ENCODE measurements at places on chromosomes 6 and 20.

DNA sequence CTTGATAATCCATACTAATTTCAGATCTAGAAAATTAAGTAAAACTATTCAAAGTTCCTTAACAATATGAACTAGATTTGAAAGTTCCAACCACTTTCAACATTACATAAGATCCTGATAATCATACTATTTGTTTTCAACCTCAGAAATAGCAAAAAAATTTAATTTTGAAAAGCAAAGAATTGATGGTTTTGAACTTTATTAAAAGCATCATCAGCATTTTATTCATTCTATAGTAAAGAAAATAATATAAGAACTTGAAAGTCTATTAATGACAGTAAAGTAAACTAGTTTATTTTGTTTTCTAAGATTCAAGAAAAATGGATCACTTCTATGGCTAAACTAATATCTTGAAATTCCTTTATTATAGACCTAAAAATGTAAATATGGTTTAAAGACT lies 26.8 kb downstream of the EYS start:
- no peak for DNase-seq

DNA sequence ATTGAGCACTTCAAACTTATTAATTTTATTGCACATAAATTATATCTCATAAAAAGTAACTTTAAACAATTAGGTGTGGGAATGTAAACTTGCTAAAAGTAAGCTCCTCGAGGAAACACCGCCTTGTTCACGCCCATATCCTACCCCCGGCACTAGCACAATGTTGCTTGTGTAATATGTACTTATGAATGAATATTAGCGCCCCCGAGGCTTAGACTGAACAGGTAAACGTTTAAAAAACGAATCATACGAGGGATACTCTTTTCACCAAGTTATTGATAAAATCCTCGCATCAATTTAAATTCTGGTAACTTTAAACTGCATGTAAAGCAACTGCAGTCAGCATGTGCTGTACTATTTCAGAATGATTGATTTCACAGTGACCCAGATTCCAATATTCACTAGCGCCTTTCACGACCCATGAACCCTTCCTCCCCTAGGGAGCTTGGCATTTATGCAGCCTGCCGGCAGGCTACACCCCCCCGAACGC lies 637 bp downstream of the TFB1M start:
- peak; percentile 36 for DNase-seq

- no peak for DNase-seq
Measured at GRCh38 chr6:38192011-38192410, 372.5 kb downstream of the ZFAND3 start.

GRCh38 chr6:13066050-13066449 lies 262.3 kb downstream of the TBC1D7 start:
- DNase-seq: no peak

- DNase-seq: no peak
Measured at GRCh38 chr6:153787341-153787606, 251.8 kb upstream of the OPRM1 start.

DNA sequence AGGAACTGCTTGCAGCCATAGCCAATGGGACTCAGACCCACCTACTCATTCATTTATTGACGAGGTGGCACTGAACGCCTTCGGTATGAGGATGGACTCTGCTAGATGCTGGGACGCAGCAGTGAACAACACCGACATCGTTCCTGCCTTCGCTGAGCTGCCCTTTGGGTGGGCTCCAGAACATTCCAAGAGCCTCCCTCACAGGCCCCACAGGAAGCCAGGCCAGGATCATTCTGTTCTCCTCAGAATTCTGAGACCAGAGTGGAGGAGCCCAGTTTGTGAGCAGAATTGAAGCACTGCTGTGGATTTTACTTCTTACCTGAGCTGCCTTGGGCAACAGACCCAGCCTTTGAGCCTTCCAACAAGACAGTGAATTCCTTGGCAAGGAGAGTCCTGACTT lies 82.1 kb downstream of the KCNB1 start:
- DNase-seq: no peak

DNA sequence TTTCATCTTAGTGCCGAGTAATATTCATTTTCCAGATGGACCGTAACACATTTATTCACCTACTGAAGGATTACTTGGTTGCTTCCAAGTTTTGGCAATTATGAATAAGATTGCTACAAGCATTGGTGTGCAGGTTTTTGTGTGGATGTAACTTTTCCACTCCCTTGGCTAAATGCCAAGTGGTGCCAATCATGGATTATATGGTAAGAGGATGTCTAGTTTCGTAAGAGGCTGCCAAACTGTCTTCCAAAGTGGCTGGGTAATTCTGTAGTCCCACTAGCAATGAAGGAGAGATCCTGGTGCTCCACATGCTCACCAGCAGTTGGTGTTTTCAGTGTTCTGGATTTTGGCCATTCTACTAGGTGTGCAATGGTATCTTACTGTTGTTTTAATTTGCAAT lies 117.1 kb downstream of the IRF4 start:
- no peak for DNase-seq

DNA sequence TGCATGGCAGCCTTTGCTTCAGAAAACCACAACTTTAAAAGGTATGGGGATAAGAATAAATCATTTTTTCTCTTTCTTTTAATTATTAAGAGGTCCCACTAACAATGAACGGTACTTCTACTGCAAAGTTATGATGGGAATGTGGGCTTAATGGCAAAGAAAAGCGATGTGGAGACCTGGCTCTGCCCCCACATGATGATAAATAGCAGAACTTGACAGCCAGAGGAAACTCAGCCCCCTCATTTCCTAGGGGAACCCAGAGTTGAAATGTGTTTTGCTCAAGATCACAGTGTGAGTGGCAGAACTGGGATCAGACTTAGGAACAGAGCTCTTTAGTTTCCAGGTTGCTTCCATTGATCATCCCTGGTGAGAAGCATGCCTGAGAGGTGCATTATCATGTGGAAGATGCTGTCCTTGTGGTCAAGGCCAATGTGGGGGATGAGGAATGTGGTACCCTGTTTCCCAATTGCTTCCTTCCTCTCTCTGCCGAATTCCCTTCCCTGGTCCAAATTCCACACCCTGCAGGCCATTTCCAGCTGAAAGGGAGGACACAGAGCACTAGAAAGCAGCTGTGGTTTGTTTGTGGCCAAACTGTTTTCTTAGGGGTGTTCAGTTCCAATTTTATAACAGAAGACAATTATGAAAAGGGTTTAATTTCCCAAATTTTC lies 66.0 kb downstream of the BACH2 start:
- no peak for DNase-seq

GRCh38 chr6:21075986-21076385 lies 517.6 kb upstream of the SOX4 start:
- DNase-seq: no peak

GRCh38 chr20:20736303-20736702 lies 23.9 kb upstream of the RALGAPA2 start:
- no peak for DNase-seq

GRCh38 chr6:12296255-12296573 lies 6.1 kb downstream of the EDN1 start:
- no peak for DNase-seq

- no peak for DNase-seq
Measured at GRCh38 chr6:41492261-41492891, 53.8 kb upstream of the FOXP4 start.

DNA sequence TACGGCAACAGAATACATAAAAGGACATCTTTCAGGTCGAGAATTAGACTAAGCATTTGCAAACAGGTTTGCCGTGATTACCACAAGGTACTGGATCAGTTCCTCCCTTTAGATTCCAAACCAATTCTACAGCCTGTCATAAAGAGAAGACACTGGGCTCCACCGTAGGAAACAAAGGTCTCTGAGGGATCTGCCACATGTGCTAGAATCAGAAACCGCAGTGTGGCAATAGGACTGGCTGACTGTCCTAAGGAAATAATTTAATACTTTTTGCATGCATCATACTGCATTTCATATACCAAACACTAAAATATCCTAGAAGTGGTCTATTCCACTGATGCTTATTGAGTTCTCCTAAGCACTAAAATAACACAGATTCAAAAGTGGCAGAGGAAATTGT lies 59.2 kb downstream of the POPDC3 start:
- DNase-seq: no peak

- DNase-seq: peak; percentile 55
Measured at GRCh38 chr6:125952764-125953501, 3.6 kb upstream of the HINT3 start.

GRCh38 chr20:4613718-4614620 lies 107.7 kb upstream of the PRND start:
- peak; percentile 87 for DNase-seq

DNA sequence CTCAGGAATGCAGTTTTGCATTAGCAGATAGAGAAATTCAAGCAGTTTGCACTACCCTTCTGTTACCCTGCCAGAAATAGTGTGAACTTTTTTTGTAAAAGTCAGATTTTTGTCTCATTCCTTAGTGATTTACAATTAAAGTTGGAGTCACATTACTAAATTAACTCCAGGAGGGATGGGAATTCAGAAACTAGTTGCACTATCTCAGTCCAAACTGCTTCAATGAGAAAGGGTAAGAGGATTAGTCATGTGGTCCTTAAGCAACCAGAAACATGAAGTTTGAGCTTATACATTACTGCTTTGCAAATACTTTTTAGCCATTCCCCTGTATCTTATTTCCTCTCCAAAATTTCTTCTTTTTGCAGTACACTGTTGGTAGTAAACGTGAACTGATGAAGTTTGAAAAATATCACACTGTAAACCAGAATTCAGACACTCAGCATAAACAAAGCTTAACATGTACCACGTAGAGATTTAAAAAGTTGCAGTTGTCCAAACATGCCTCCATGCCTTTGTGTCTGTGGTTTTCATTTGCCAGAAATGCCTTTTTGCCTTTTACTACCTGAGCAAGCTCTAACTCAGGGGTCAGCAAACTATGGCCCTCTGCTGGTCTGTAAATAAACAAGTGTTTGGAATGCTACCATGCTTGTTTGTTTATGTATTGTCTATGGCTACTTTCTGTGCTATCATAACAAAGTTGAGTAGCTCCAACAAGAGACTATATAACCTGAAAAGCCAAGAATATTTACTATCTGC lies 49.7 kb downstream of the TP53INP2 start:
- no peak for DNase-seq

- DNase-seq: no peak
Measured at GRCh38 chr6:108484016-108484415, 76.7 kb upstream of the FOXO3 start.

GRCh38 chr6:165545806-165546205 lies 117.2 kb downstream of the PDE10A start:
- no peak for DNase-seq

- DNase-seq: no peak
Measured at GRCh38 chr20:19802492-19803158, 44.6 kb downstream of the RIN2 start.

DNA sequence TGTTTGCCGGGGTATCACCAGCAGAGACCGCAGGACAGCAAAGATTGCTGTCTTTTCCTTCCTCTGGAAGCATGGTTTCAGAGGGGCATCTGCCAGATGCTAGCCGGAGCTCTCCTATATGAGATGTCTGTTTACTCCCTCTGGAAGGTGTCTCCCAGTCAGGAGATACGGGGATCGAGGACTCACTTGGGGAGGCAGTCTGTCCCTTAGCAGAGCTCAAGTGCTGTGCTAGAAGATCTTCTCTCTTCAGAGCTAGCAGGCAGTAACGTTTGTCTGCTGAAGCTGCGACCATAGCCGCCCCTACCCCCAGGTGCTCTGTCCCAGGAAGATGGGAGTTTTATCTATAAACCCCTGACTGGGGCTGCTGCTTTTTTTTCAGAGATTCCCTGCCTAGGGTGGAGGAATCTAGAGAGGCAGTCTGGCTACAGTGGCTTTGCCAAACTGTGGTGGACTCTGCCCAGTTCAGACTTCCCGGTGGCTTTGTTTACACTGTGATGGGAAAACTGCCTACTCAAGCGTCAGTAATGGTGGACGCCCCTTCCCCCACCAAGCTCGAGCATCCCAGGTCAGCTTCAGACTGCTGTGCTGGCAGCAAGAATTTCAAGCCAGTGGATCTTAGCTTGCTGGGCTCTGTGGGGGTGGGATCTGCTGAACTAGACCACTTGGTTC lies 133.0 kb upstream of the FLRT3 start:
- peak; percentile 53 for DNase-seq

GRCh38 chr6:158142789-158143188 lies 25.3 kb downstream of the SERAC1 start:
- no peak for DNase-seq

- peak; percentile 92 for DNase-seq
Measured at GRCh38 chr6:31834367-31835250, 7.1 kb downstream of the HSPA1B start.

- DNase-seq: no peak
Measured at GRCh38 chr20:41649489-41649888, 31.3 kb upstream of the CHD6 start.

DNA sequence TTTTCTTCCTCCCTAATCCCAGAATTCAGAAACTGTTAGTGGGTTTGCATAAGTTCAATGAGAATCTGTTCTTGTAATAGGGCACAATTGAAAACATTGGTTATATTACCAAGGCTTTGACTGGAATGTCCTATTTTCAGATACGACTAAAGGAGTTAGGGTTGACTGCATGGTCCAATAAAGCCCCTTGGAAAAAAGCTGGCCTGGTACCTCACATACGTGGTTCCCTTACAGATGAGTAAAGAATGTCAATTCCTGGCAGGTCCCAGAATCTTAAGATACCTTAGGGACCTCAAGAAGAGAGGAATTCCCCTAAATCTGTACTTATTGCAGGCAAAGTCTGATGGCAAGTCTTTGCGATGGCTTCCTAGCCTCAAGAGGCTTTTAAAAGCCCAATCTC lies 4.6 kb downstream of the PPDPF start:
- DNase-seq: no peak

DNA sequence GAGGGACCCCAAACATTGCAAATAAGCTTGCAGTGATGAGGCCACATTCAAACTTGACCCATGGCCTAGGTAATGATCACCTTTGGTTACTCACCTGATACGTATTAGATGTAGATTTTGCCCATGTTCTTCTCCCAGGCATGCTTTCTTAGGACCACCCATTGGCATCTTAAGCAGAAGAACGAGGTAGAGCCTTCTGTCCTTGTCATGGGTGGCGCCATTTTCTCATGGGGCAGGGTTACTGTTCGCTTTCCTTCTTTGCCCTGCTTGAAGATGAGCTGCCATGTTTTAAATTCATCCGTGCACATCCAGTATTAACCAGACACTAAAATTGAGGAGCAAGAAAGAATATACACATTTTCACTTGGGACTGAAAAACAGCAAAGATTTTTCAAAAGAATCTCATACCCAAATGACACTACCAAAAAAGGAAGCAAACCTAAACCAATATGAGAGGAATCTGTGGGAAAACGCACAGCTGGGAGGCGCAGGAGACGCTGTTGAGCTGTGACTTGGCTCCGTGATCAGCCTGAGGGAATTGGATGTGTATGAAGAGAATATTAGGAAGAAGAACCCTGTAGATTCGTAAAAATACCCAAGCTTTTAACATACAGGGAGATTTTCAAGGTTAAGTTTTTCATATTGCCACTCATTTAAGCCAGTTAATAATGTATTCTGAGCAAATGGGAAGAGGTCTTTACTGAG lies 36.6 kb downstream of the GMPR start:
- DNase-seq: no peak
